ENCODE measurements at places on chromosomes 16 and 17.
A peak's percentile ranks its signal among the peaks of the same experiment; 100 is the strongest.

- DNase-seq, result no peak
Measured at GRCh38 chr17:27506348-27507218, 50.3 kb downstream of the KSR1 start.

- no peak for DNase-seq
Measured at GRCh38 chr17:80519091-80519781, 25.4 kb upstream of the RPTOR start.

GRCh38 chr17:1563786-1564613 is 1.4 kb upstream of the PITPNA start:
- no peak for DNase-seq

GRCh38 chr16:4404247-4404966 is 12.0 kb downstream of the CORO7 start:
- peak; percentile 46 for DNase-seq

GRCh38 chr17:77999413-78000173 is 41.1 kb downstream of the TNRC6C start:
- peak; percentile 5 for DNase-seq

DNA sequence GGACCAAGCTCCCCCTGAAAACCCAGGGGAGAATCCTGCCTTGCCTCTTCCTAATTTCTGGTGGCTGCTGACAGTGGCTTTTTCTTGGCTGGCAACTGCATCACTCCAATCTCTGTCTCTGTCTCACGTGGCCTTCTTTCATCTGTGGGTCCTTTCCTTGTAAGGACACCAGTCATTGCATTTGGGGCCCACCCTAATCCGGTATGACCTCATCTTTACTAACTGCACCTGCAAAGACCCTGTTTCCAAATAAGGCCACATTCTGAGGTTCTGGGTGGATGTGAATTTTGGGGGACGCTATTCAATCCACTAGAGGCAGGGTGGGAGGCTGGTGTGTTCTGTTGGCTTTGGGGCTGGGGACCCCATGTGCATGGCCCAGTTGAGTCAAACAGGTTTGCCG is 11.0 kb downstream of the SLC12A3 start:
- no peak for DNase-seq

- no peak for DNase-seq
Measured at GRCh38 chr16:49269201-49269600, 12.4 kb downstream of the CBLN1 start.

GRCh38 chr17:69898601-69899000 is 176.4 kb upstream of the KCNJ16 start:
- no peak for DNase-seq

- no peak for DNase-seq
Measured at GRCh38 chr17:81522491-81523401, 5.4 kb upstream of the FSCN2 start.

- DNase-seq, result no peak
Measured at GRCh38 chr17:68100000-68100641, 64.6 kb downstream of the KPNA2 start.

GRCh38 chr17:63399856-63400255 is 46.2 kb downstream of the CYB561 start:
- DNase-seq, result no peak

DNA sequence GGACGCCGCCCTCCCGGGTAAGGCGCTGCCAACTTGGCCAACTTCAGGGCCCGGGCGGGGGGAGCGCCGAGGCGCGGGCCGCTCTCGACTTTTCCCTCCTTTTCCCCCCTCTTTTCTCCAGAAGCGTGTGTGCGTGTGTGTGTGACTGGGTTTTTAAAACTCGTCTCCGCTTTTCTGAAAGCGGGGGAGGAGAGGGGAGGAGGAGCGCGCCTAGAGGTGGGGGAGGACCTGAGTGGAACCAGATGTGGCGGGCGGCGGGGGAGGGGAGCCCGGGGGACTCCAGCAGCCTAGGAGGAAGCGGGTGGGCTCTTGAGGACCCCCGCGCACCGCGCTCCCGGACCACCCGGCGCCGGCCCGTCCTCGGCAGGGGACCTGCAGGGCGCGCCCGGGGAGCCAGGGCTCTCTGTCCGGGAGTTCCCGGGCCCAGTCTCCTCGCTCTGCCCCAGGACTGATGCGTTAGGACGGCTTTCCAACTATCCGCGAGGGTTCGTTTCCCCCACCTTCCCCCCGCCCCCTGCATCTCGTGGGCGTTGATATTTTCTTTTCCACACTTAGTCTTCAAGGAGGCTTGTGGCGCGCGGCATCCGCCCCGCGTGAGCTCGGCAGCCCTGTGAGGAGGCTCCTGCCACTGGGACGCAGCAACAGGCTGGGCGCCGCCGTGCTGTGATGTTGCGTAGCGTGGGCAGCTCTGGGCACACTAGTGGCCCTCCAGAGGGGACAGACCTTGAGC is 599 bp downstream of the MRC2 start:
- DNase-seq, result peak; percentile 55

DNA sequence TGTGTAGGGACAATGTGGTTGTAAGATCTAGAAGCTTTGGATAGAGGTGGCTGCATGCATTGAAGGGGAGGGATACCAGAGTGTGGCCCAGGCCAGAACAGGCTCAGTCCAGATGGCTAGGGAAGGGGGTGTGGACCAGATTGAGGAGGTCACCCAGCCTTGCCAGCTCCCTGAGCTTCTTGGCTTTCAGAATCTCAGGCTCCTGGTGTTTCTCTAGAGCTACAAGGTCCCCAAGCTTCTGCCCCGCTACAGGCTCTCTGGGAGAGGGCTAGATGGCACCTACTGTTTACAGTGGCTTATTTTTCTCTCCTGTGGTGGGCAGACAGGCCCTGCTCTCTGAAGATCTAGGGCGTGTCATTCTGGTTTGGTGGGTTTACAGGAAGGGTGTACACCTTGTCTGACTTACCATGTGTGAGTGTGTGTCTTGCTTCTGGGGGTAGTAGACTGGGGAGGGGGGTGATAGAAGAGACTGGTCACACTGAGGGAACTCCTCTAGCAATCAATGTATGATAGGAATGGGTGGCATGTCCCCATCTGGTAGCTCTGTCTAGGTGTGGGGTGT is 1.1 kb downstream of the RARA start:
- DNase-seq, result no peak

DNA sequence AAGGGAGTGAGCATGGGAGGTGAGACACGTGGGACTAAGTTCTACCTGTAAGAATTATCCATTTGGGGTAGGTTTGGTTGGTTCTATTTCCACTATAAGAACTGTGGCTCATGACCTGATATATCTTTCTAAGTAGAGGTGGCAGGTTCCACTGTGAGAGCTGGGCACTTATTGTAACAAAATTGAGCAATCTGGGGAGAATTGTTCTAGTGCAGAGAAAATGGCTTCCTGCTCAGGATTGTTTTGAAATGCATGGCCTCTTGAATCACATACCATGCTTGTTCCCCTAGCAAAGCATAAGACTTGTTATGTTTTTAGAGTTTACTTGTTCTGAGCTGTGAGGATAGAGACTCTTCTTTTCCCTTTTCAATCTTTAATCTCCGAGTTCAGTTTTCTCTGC is 125.9 kb downstream of the MAP2K6 start:
- DNase-seq, result no peak

GRCh38 chr17:73588891-73589290 is 55.4 kb downstream of the SDK2 start:
- DNase-seq, result no peak

- peak; percentile 14 for DNase-seq
Measured at GRCh38 chr16:87560428-87561199, 41.7 kb upstream of the JPH3 start.

- no peak for DNase-seq
Measured at GRCh38 chr17:55140809-55141208, 124.0 kb upstream of the HLF start.

Measured in activated CD4-positive, alpha-beta T cell treated with anti-CD3 and anti-CD28 coated beads, Interleukin-2, Interleukin-6, amounts not matched to agents 100 ng/mL and 50 ng/mL, durations not matched to agents 16 hours and 8 hours (primary cell).